ENCODE measurements at places on chromosomes 6 and 20.

DNA sequence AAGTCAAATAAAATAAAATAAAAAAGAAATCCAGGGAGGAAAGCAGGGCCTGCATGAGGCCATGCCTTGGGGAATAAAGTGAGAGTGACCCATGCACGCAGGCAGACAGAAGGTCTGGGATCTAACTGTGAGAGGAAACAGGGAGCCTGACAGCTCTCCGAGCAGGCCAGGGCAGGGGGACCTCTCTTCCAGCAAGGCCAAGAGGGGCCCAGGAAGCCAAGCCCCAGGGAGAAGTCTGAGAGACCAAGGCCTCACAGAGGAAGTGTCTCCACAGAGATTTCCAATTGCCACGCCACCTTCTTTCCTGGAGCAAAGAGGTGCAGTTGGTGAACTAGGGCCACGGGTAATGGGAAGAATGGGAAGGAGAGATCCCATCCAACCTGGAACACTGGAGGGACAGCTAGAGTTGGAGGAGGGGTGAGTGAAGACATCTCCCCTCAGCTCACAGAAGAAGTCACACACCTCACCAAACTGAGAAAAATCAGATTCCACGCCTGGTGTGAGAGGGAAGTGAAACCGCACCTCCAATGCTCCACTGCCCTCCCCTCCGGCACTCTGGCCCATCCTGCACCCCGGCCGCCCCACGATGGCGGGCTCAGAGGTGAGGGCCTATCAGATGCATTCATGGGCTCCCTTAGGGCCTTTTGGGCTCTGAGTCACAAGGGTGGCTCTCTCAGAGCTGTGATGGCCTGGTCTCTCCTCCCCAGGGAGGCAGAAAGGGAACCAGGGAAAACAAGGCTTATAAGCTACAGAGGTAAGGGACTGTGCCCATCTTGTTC lies 25.1 kb upstream of the TAF8 start:
- DNase-seq: no peak

- DNase-seq: no peak
These were observed 1.2 kb downstream of the PDE7B start for GRCh38 chr6:135852746-135853145.

- no peak for DNase-seq
These were observed 124.5 kb downstream of the THEMIS start for GRCh38 chr6:127776320-127776719.

- no peak for DNase-seq
These were observed 24.6 kb downstream of the SLCO4A1 start for GRCh38 chr20:62666736-62667529.

DNA sequence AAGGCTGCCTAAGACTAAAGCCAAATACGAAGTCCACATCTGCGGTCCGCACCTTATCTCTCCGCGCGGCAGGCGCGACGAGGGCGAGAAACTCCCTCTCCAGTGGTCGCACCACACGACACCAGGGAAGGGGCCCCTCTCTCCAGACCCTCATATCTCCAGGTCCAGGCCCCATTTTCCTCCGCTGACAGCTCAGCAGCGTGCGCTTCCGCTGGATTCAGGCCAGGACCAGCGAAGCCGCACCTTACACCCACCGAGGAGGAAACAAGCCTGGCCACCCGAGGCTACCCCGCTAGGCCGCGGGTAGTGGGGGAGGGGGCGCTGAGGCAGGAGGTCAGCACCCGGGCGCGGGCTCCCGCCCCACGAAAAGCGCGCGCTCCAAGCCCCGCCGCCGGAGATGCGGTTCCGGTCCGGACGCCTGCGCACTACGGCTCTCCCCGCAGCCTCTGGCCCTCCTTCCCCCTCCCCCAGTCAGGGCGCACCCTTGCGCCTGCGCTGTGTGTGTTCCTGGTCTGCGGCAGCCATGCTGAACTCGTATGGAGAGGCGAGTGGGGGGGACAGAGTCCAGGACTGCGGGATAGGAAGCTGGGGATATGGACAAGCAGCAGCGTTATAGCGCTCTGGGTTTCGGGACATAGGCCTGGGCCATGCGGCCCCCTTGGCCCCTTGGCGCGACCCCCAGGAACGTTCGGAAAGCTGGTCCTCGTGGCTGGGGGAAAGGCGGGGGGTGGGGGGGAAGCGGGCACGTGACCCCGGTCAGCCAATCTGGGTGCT lies at the start of gene BRD2:
BRD2 (plus strand) TSS at position 502 of the 774 bp plus-strand sequence. CDS start 4,305 bp downstream, outside the sequence.
- DNase-seq: peak; percentile 98

GRCh38 chr6:144297511-144298100 lies 12.5 kb downstream of the UTRN start:
- no peak for DNase-seq

DNA sequence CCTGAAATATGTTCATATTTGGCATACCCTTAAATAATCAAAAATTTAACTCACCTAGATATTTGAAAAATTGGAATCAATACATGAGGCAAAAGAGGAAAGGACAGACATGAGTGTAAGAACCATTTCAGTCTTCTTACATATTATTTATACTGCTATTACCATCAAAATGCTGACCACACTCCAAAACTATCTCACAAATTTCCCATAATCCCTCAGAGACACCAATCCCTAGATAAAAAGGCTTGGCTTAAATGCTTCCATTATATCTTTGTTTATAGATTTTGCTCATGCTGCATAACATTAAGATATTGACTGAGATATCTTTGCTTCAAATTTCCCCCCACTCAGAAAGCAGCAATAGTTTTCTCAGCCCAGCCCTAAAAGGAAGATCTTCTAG lies 11.7 kb upstream of the NT5DC1 start:
- no peak for DNase-seq

DNA sequence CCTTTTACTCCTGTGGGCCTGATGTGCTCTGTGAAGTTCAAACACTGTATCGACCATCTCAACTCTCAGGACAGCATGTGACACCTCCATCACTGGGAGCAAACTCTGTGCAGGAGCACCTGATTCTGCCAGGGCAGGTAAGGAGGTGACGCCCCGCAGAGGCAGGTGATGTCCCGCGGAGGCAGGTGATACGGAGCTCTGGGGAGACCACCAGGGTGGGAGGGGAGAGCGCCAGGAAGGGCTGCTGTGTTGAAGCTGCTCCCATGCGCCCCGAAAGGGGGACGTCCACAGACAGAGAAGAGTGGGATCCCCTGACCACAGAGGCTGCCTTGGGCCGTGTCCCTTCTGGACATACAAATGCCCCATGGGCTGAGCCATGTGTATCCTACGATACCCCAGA lies 58.3 kb downstream of the DACT2 start:
- no peak for DNase-seq

GRCh38 chr6:120556491-120556890 lies 777.8 kb downstream of the TBC1D32 start:
- no peak for DNase-seq

DNA sequence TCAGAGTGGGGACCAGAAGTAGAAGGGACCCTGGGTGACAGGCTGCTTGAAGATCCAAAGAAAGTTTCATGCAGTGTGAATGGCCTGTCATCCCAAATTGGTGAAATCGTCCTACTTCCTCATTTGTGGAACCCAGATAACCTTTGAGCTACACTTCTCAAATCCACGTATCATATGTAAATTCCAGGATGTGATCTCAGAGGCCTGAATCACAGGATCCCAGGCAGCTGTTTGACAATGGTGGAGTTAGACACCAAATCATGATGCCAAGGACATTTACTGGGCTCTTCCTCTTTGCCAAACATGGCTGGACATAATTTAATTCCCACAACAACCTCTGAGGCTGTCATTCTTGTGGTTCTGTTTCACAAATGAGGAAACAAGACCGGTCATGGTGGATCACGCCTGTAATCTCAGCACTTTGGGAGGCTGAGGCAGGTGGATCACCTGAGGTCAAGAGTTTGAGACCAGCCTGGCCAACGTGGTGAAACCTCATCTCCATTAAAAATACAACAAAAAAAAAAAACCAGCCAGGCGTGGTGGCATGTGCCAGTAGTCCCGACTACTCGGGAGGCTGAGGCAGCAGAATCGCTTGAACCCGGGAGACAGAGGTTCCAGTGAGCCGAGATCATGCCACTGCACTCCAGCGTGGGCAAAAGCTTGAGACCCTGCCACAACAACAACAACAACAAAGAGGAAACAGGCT lies 39.9 kb upstream of the TTPAL start:
- DNase-seq: no peak

- no peak for DNase-seq
These were observed 46.4 kb upstream of the CCN2 start for GRCh38 chr6:131997429-131998153.

GRCh38 chr6:73200735-73201134 lies 24.6 kb downstream of the KHDC1L start:
- peak; percentile 7 for DNase-seq
